ENCODE measurements at places on chromosomes 6 and 20. TPM values are rescaled to one million over a fixed set of nuclear protein-coding genes. Genes with fewer than 3 reads are reported as not detected.

The TULP1 gene
- total RNA-seq, result not detected

The MEP1A gene
- not detected for total RNA-seq

- H3K4me3 ChIP-seq, result peak overlapping the region; percentile 95
- no peaks in the 10 kb centered on the region for H3K36me3 ChIP-seq
- no peak for DNase-seq
- no peak overlapping the region for H3K27ac ChIP-seq
- H3K4me1 ChIP-seq, result no peaks in the 10 kb centered on the region
Observed at GRCh38 chr6:46130666-46131065, 877 bp downstream of the ENPP4 start.

GRCh38 chr6:109362102-109362884 lies 20.0 kb downstream of the CD164 start:
- no peak for DNase-seq
- no peaks in the 10 kb centered on the region for H3K4me1 ChIP-seq
- peaks cover 14% of the 10 kb centered on the region for H3K36me3 ChIP-seq
- no peak overlapping the region for H3K4me3 ChIP-seq
- H3K27me3 ChIP-seq, result peaks cover 2% of the 10 kb centered on the region
- no peak overlapping the region for H3K27ac ChIP-seq

The SGK2 gene
- total RNA-seq, result 0.56 TPM

DNA sequence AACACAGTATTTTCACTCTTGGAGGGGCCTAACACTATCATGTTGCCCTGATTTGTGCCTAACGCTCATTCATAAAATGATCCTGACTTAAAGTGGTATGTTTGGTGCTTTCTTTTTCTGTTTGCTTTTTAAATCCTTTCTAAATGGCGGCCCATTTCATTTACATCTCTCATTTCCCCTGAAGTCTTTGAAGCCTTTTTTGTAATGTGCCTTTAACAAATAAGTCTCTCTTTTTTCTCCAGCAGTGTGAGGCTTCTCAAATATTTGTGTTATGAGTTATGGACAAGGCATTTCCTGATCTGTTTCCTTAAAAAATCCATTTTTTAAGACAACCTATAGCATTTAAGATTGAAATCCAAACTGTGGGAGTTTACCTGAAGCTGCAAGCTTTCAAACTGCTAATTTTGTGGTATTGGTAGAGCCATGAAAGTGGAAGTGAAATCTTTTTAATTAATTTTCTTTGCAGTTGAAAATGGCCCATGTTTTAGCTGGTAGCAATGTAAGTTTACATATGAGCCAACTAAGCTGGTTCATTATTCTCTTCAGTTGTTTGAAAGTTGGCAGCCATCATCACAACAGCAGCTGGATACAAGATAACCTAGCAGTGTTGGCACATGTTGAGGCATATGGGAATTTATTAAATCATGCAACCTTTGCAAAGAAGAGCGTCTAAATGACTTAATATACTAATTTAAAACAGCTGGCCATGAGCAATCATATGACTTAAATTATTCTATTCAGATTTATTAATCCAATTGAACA lies 469.7 kb downstream of the CDKAL1 start:
- no peaks in the 10 kb centered on the region for H3K36me3 ChIP-seq
- H3K4me3 ChIP-seq, result no peak overlapping the region
- no peaks in the 10 kb centered on the region for H3K4me1 ChIP-seq
- no peaks in the 10 kb centered on the region for H3K27me3 ChIP-seq
- H3K27ac ChIP-seq, result no peak overlapping the region
- no peak for DNase-seq

- H3K27ac ChIP-seq, result no peak overlapping the region
- peaks cover 2% of the 10 kb centered on the region for H3K27me3 ChIP-seq
- DNase-seq, result no peak
- no peaks in the 10 kb centered on the region for H3K4me1 ChIP-seq
- no peaks in the 10 kb centered on the region for H3K36me3 ChIP-seq
Observed at GRCh38 chr20:22402550-22402949, 181.8 kb downstream of the FOXA2 start.

- no peaks in the 10 kb centered on the region for H3K36me3 ChIP-seq
- H3K27ac ChIP-seq, result no peak overlapping the region
- DNase-seq, result no peak
Observed at GRCh38 chr6:168121303-168121665, 42.3 kb upstream of the FRMD1 start.

DNA sequence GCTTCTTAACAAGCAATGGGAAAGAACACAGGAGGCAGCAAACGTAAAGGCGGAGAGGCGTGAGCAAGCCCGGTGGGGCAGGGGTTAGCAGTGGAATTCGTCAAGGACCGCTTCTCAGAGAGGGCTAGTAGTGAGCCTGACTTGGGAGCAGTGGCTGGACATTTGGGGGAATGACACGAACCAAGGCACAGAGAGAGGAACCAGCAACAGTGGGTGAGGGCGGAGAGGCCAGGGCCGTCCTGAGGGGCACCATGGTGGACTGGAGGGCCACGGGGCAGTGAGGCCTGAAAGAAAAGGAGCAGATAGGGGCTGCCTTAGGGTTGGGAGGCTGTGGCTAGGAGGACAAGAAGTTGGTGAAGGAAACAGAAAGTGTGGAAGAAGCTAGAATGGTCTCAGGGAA lies 12.1 kb upstream of the ARID1B start:
- no peak for DNase-seq
- no peaks in the 10 kb centered on the region for H3K36me3 ChIP-seq
- no peaks in the 10 kb centered on the region for H3K27me3 ChIP-seq
- H3K4me3 ChIP-seq, result no peak overlapping the region
- no peak overlapping the region for H3K27ac ChIP-seq

DNA sequence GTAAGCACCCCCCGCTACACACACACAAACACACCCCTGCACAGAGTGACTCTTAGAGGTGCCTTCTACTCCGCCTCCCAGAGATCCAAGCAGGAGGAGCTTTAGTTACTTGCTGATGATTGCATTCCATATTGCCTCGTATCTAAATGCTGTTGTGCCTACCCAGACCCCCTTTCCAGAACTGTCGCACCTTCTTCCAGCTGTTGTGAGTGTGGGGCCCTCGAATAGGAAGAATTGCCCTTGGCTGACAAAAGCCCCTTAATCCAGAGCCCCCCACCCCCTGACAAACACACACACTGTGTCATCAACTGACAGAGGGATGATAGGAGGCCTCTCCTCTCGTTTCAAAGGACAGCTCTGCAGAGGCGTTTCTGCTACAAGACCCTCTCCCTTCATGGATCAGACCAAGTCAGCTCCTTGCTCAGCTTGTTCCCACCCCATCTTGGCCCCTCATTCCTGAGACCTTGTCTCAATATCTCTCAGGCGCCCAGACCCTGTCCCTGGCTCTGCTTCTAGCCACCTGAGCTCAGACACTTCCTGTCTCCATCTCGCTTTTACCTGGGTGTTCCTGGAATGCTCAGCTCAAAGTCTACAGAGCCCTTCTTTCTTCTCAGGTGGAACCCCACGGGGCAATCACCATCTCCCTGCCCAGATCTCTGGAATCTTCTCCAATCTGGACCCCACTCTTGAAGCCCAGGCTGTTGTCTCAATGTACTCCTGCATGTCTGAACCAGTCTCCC lies 4.0 kb upstream of the VSX1 start:
- H3K36me3 ChIP-seq, result peaks cover 19% of the 10 kb centered on the region
- no peak overlapping the region for H3K27ac ChIP-seq
- no peak for DNase-seq
- peaks cover 36% of the 10 kb centered on the region for H3K27me3 ChIP-seq
- peak overlapping the region; percentile 25 for H3K4me3 ChIP-seq
- H3K4me1 ChIP-seq, result no peaks in the 10 kb centered on the region

The NKX2-2 gene
- 1.2 TPM for total RNA-seq

DNA sequence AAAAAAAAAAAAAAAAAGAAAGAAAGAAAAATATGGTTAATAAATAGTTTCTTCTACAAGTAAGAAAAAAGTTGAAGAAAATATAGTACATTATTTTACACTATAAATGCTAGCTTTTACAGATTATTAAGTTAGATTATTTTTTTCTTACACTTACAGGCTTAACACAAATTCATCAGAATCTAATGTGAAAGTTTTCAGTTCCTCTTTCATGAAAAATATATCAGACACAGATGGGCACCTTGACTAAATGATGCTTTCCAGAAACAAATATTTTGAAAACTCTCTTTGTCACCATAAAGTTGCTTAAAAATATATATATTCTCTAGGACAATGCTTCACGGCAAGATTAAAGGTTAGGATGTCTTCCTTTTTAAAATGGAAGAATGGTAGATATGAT lies 321.8 kb upstream of the HSF2 start:
- H3K4me3 ChIP-seq, result no peak overlapping the region
- no peaks in the 10 kb centered on the region for H3K4me1 ChIP-seq
- DNase-seq, result no peak
- no peaks in the 10 kb centered on the region for H3K27me3 ChIP-seq
- H3K27ac ChIP-seq, result no peak overlapping the region

GRCh38 chr6:138008791-138009190 lies 98.4 kb downstream of the PERP start:
- DNase-seq, result no peak
- H3K4me1 ChIP-seq, result no peaks in the 10 kb centered on the region
- no peaks in the 10 kb centered on the region for H3K36me3 ChIP-seq
- no peaks in the 10 kb centered on the region for H3K27me3 ChIP-seq
- H3K27ac ChIP-seq, result no peak overlapping the region

DNA sequence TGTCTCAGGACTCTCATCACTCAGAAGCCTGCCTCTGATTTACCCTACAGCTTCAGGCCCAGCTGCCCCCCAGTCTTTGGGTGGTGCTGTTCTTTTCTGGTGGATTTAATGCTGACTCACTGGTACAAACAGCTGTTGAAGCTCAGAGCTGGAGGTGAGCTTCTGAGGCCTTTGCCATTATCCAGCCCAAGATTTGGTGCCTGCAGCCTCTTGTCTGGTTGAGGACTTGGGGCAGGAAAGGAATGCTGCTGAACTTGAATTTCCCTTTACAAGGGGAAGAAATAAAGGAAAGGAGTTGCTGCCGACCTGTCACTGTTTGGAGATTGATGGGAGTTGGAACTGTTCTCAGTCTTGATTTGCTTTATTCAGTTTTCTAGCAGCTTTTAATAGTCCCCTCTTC lies 19.8 kb downstream of the ABCF1 start:
- H3K27me3 ChIP-seq, result peaks cover 2% of the 10 kb centered on the region
- H3K4me3 ChIP-seq, result no peak overlapping the region
- peaks cover 6% of the 10 kb centered on the region for H3K4me1 ChIP-seq
- DNase-seq, result no peak

- no peaks in the 10 kb centered on the region for H3K27me3 ChIP-seq
- DNase-seq, result no peak
- H3K4me1 ChIP-seq, result no peaks in the 10 kb centered on the region
- H3K27ac ChIP-seq, result no peak overlapping the region
Observed at GRCh38 chr6:88413459-88413858, 247.3 kb upstream of the CNR1 start.

The TASP1 gene
- total RNA-seq, result 13.5 TPM

DNA sequence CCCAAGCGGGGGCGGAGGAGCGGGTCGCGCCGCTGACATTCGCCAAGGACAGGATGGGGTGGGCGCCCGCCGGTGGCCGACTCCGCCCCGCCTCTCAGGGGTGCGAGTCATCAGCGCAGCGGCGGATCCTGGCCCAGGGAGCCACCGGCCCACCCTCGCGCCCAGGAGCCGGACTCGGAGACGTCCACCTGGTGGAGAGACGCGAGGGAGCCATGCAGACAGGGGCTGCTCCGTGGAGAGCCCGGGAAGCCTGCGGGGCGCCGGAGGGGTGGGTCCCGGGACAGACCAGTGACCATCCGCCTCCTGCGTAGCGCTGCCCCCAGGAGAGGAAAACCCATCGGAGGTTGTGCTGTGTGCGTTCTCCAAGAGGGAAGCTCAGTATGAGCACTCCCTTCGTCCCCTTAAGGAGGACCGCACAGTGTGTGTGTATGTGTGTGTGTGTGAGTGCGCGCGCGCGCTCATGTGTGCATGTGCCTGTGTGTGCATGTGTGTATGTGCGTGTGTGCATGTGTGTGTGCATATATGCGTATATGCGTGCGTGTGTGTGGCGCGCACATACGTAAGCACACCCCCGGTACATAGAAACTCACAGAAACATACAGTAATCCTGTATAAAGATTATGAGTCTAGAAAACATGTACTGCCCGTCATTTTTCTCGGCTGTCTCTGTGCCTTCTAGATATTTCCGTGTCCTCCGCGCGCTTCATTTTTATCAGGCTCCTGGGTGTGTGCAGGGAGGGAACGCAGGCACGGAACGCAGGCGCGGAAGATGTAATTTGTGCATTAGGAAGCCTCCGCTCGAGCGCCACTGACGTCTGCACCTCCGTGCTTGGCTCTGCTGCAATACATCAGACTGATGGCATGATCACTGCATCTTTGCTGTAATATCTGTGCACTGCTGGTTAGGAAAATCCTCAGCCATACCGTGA lies 158.9 kb downstream of the TBXT start:
- H3K27me3 ChIP-seq, result peaks cover 14% of the 10 kb centered on the region
- H3K36me3 ChIP-seq, result peaks cover 4% of the 10 kb centered on the region
- H3K4me3 ChIP-seq, result peak overlapping the region; percentile 90

GRCh38 chr6:46207174-46207573 lies 36.4 kb upstream of the ENPP5 start:
- H3K27ac ChIP-seq, result no peak overlapping the region
- H3K27me3 ChIP-seq, result no peaks in the 10 kb centered on the region
- H3K4me3 ChIP-seq, result no peak overlapping the region
- peaks cover 6% of the 10 kb centered on the region for H3K36me3 ChIP-seq

GRCh38 chr6:144647406-144647964 lies 362.4 kb downstream of the UTRN start:
- no peak overlapping the region for H3K27ac ChIP-seq
- H3K4me3 ChIP-seq, result no peak overlapping the region
- no peaks in the 10 kb centered on the region for H3K27me3 ChIP-seq
- DNase-seq, result no peak
- H3K36me3 ChIP-seq, result no peaks in the 10 kb centered on the region

GRCh38 chr6:144665932-144666450 lies 380.9 kb downstream of the UTRN start:
- peaks cover 6% of the 10 kb centered on the region for H3K27me3 ChIP-seq
- H3K27ac ChIP-seq, result no peak overlapping the region
- DNase-seq, result no peak
- H3K4me1 ChIP-seq, result peaks cover 15% of the 10 kb centered on the region
- H3K36me3 ChIP-seq, result no peaks in the 10 kb centered on the region
- no peak overlapping the region for H3K4me3 ChIP-seq

GRCh38 chr20:51409192-51409880 lies 133.2 kb downstream of the NFATC2 start:
- H3K27ac ChIP-seq, result no peak overlapping the region
- no peak for DNase-seq
- H3K27me3 ChIP-seq, result peaks cover 9% of the 10 kb centered on the region
- H3K4me1 ChIP-seq, result peaks cover 2% of the 10 kb centered on the region
- H3K4me3 ChIP-seq, result no peak overlapping the region

- H3K4me3 ChIP-seq, result no peak overlapping the region
- no peaks in the 10 kb centered on the region for H3K27me3 ChIP-seq
- H3K36me3 ChIP-seq, result no peaks in the 10 kb centered on the region
- H3K4me1 ChIP-seq, result peaks cover 3% of the 10 kb centered on the region
- no peak overlapping the region for H3K27ac ChIP-seq
Observed at GRCh38 chr20:44009679-44009992, 95.0 kb downstream of the TOX2 start.

GRCh38 chr6:53236241-53236640 lies 87.6 kb upstream of the GCM1 start:
- DNase-seq, result no peak
- peaks cover 2% of the 10 kb centered on the region for H3K27me3 ChIP-seq
- H3K4me3 ChIP-seq, result no peak overlapping the region

The BNIP5 gene
- total RNA-seq, result not detected

- no peak overlapping the region for H3K4me3 ChIP-seq
- peaks cover 2% of the 10 kb centered on the region for H3K27me3 ChIP-seq
- no peaks in the 10 kb centered on the region for H3K36me3 ChIP-seq
- H3K4me1 ChIP-seq, result peaks cover 24% of the 10 kb centered on the region
Observed at GRCh38 chr20:10667560-10668167, 6.1 kb downstream of the JAG1 start.
